Activated naive CD4-positive, alpha-beta T cell treated with anti-CD3 and anti-CD28 coated beads for 36 hours (primary cell): ENCODE measurements at places on chromosomes 4 and X. TPM values are rescaled to one million over a fixed set of nuclear protein-coding genes. Genes with fewer than 3 reads are reported as not detected.

OTUD6A gene
- total RNA-seq = not detected

GRCh38 chr4:3390288-3390811 is 51.4 kb upstream of the HGFAC start:
- no peak for DNase-seq

DGKK gene
- not detected for total RNA-seq

DNA sequence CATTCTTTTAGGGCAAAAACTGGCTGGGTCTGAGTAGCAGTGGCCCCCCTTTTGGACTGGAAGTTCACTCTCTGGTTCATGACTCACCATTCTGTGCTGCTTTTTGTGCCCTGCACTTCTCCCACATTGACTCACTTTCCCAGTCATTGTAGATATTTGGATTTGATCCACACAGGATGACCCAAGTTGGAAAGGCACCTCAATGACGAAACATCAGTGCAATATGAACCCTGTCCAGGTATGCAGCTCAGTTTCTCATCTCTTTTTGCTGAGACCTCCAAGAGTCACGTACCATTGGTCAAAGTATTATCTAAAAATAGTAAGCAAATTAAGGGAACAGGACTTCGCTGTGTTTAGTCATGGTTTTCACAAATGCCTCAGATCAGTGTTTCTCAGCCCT is 92.7 kb downstream of the CBLL2 start:
- DNase-seq = no peak
